ENCODE measurements at places on chromosomes 1 and 21.

DNA sequence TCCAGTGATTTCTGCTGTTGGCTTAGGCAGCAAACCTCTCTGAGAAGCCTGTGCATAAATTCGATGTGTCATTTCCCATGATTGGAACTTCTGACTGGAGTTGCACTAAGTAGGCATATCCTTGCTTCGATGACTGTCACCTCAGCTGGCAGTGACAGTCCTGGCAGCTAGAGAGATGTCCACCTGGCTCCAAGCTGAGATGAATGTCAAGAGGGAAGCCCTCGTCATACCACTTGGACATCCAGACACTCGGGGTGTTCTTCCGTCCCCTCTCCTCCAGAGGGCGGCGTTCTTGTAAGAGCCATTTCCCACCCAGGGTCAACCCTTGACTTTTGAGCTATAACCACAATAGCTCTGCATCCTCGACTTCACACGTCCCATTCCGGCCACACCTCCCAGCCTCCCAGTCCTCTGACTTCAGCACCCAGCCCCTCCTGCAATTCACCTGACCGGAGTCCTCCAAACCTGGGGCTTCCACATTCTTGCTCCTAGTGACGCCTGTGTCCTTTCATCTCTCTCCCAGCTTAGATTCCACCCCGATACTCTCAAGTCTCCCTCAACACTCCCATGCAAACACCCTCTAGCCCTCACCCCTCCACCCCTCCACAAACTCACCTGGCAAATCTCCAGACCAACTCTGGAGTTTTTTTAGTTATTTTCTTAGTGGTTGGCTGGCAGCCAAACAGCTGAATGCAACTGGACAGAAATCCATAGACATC is 17.3 kb downstream of the CA6 start:
- DNase-seq = peak; percentile 40
- H3K27me3 ChIP-seq = peaks cover 8% of the 10 kb centered on the region
- H3K36me3 ChIP-seq = no peaks in the 10 kb centered on the region
- H3K4me1 ChIP-seq = no peaks in the 10 kb centered on the region

DNA sequence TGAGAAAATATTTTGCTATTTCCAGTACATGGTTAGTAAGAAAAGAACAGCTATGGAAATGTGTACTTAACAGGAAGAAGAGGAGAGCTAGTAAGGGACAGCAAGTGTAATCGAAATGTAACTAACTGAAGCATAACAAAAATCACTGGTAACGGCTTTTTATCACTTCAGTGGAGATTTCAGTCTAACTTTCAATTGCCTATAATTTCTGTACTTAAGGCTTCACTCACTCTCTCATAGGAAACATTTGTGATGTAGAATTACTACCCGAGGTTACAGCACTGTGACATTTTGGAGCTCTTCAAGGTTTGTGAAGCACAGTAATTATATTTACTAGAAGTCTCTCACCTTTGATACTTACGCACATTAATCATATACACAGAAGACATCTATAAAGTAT is 1119.1 kb downstream of the AMY1C start:
- H3K36me3 ChIP-seq = no peaks in the 10 kb centered on the region
- H3K4me3 ChIP-seq = no peak overlapping the region
- H3K27ac ChIP-seq = no peak overlapping the region
- DNase-seq = no peak

DNA sequence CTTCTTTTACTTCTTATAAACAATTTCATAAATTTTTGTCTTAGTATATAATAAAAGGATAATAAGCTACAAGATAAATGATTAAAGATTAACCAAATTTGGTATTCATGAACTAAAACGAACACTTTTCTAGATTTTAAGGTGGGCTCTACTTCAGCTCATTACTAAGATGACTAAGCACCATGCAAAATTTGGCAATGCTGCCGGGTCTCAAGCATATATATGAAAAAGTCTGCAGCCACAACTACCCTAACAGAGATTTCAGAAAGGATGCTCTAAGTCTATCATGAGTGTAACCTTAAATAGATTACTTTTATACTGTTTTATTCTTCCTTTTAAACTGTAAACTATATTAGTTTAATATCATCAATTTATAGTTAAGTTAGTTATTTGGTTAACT is 47.8 kb downstream of the BRWD1 start:
- peaks cover 18% of the 10 kb centered on the region for H3K36me3 ChIP-seq
- H3K4me3 ChIP-seq = no peak overlapping the region
- H3K4me1 ChIP-seq = no peaks in the 10 kb centered on the region

DNA sequence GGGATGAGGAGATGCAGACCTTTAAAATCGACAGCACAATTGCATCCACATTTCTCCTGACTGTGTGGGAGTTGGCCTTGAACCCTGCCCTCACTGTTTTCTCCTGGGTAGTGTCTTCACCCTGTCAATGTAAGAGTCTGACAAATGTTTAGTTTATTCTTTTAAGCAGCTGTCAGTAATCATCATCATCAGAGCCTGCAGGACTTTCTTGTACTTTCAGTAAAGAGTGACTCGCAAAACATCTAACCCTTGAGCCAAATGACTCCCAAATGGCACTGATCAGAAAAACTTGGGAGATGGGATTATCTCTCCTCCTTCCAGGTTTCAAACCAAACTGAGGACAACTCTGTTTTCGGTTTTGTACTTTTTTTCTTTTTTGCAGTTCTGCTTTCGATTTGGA is 460.2 kb downstream of the KIF26B start:
- no peaks in the 10 kb centered on the region for H3K27me3 ChIP-seq
- no peak overlapping the region for H3K27ac ChIP-seq
- DNase-seq = no peak
- no peaks in the 10 kb centered on the region for H3K4me1 ChIP-seq
- H3K4me3 ChIP-seq = no peak overlapping the region

DNA sequence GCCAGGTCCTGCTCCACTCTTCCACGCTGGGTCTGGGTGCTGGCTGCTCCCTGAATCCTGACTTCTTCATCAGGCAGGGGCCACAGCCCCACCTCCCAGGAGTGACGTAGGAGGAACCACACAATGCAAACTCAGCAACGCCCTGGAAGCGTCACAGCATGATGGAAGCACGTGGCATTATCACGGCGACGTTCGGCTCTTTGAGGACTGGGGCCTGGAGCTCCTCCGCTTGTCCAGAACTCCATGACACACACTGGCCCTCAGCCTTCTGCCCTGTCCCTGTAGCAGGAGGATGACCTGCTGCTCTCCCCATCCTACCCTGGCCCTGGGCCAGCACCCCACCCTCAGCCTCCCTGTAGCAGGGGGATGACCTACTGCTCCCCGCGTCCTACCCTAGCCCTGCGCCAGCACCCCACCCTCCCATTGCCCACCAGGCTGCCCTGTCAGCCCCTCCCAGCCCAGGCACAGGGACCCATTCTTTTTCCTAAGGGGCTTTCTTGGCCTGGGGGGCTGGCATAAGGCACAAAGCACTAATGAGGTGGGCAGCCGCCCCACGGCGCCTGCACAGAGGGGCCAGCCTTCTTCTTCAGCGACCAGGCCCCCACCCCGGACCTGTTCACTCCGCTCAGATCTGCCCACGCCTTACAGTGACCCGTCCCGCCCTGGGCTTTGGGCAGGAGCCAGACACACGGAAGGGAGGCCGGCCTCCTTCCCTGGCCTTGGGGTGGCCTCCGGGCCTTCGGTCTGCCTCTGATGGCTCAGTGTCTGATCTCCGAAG is 65.7 kb downstream of the DHRS3 start:
- H3K27ac ChIP-seq = no peak overlapping the region
- no peak for DNase-seq
- H3K27me3 ChIP-seq = peaks cover 9% of the 10 kb centered on the region

DNA sequence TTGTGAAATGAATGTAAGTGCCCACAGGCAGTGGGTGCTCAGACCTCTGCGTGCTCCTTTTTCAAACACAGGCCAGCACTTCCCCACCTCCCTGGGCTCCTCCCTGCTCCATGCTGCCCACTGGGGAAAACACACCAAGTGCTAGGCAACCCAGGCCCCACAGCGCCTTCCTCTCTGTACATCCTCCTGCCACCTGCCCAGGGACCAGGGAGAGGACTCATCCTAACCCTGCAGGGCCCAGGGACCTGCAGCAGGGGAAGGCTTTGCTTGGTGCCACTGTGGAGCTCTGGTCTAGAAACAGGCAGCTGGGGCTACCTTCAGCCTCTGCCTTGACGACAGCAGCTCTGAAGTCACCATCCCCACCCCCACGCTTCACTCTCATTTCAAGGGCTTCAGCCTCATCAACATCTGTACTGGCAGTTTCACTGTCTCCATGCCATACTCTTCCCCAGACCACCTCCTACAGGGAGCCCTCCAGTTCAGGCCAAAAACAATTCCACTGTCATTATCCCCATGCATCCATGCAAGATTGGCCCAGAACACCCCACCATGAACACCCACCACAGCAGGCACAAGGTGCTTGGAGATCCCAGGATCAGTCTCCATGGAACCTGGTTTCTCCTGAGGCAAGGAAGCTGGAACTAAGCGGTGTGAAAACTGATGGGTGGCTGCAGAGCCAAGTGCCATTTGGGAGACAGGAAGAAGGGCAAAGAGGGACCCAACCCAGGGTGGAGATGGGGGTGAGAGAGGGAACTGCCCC is 1.1 kb downstream of the IGSF8 start:
- H3K4me1 ChIP-seq = peaks cover 33% of the 10 kb centered on the region
- H3K36me3 ChIP-seq = no peaks in the 10 kb centered on the region
- no peaks in the 10 kb centered on the region for H3K27me3 ChIP-seq

DNA sequence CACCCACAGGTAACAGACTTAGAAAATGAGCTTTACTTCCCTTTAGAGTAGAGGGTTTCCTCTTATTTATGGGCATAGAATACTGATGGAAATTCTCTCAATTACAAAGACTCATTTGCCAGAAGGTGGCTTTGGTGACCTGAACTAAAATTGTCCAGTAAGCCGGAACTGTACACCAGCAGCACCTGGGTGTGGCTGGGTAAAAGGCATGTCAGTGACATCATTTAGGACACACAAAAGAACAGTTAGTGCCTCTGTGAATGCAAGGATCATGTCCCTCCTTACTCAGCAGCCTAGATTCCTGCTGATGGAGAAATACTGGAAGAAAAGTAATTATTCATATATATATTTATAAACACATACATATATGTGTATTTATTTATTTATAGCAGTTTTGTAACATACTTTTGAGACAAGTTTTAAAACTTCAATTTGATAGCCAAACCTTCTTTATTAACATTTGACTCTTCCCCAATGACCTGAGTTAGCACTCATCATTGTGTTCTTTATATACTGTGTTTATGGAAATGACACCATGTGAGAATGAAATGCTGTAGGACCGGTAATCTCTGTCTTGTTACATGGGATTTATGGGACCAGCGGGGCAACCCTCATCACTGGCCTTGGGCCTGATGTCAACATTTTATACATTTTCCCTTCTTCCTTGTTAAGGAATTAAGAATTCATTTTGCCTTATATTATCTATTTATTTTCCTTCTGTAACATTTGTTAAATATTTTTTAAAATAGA is 274.4 kb downstream of the BRINP2 start:
- no peak for DNase-seq
- no peak overlapping the region for H3K4me3 ChIP-seq
- no peaks in the 10 kb centered on the region for H3K4me1 ChIP-seq
- H3K36me3 ChIP-seq = no peaks in the 10 kb centered on the region
- H3K27me3 ChIP-seq = no peaks in the 10 kb centered on the region
- H3K27ac ChIP-seq = no peak overlapping the region

DNA sequence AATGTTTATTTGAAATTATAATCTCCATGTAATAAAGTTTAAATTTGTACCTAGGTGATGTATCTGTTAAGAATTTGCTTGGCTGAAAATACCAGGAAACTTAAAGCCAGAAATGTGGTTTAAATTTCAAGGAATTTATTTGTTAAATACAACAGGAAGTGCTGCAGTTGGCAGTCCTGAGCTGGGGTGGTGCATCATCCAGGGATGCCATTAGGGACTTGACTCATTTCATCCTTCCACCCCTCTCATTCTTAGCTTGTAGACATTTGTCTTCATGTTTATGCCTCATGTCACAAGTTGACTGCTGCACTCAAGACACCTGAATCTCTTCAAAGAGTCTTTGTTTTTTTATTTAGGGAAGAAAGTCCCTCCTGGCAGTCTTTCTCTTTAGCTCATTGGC is 175.9 kb downstream of the LHX8 start:
- H3K27ac ChIP-seq = no peak overlapping the region
- no peak overlapping the region for H3K4me3 ChIP-seq
- H3K36me3 ChIP-seq = no peaks in the 10 kb centered on the region
- no peaks in the 10 kb centered on the region for H3K4me1 ChIP-seq
- H3K27me3 ChIP-seq = no peaks in the 10 kb centered on the region
- DNase-seq = no peak

DNA sequence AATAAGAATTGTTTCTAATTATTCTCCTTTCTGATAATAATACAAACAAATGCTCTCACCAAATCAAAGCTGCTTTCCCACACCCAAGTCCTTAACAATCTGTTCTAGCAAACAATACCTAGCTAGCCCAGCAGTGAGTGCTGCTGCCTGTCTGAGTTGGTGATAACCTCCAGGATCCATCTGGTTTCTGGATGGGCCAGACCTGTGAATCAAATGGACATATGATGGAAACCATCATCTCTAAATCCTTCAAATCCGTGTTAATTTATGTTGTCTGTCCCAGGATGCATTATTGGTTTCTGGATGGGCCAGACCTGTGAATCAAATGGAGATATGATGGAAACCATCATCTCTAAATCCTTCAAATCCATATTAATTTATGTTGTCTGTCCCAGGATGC is 1230.0 kb downstream of the AMY1C start:
- H3K4me1 ChIP-seq = no peaks in the 10 kb centered on the region
- no peak overlapping the region for H3K27ac ChIP-seq
- H3K36me3 ChIP-seq = no peaks in the 10 kb centered on the region
- no peak overlapping the region for H3K4me3 ChIP-seq
- no peak for DNase-seq

DNA sequence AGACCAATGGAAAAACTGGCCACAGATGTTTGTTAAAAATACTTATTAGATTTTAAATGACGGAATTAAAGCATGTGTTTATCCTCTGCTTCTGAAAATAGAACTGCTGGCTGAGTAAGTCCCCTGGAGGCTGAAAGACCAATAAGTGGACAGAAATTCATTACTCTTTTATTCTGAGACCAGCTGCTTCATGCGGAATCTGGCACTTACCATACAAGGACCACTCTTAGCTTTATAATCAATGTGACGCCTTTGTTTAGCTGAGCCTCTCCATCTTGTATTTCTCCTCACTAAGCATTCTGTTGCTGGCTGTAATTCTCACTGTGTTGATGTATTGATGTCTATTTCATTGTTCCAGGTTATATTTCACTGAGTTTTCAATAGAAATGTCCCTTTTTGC is 6.3 kb upstream of the EXO1 start:
- no peak overlapping the region for H3K27ac ChIP-seq
- peaks cover 17% of the 10 kb centered on the region for H3K4me1 ChIP-seq
- DNase-seq = no peak
- no peaks in the 10 kb centered on the region for H3K36me3 ChIP-seq

GRCh38 chr1:33930346-33931110 is 66.6 kb downstream of the HMGB4 start:
- H3K27me3 ChIP-seq = peaks cover 5% of the 10 kb centered on the region
- H3K4me1 ChIP-seq = no peaks in the 10 kb centered on the region
- DNase-seq = no peak
- H3K36me3 ChIP-seq = no peaks in the 10 kb centered on the region
- no peak overlapping the region for H3K4me3 ChIP-seq

Data from MM.1S (cell line).